ENCODE measurements at places on chromosomes 7 and 10.

DNA sequence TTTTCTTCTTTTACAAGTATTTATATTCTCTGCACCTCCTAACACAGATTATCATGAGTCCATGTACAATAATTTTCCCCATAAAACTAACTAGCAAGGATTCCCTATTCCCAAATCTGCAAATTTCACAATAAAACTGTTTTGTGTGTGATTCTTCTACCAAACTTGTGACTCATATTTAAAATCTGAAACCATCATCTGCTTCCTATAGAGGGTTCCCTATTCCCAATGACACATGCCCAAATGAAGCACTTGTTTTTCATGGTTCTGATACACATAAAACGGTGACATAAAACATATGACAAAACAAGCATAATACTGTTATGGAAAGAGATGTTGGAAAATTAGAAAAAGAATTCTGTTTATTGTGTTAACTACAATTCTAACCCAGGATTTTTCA lies 657.6 kb downstream of the PARD3 start:
- DNase-seq: no peak

GRCh38 chr7:5679048-5679812 lies 102.2 kb downstream of the RNF216 start:
- DNase-seq: no peak

DNA sequence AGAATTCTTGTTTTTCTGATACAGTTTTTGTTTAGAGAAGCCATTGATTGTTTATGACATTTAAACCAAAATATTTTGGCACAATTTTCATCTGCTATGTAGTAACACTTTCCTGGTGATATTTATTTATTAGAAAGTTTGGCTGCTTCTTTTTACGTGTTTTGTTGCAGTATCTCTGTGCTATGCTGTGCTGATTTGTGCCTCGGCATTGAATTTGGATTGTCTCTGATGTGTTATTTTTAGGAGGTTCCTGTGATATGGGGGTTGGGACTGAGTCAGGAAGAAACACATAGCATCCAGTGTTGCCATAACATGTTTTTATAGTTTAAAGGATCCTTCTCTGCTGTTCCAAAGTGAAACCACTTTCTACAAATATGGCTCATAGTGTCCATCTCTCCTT lies 1197.7 kb upstream of the LRRN3 start:
- DNase-seq: no peak

- no peak for DNase-seq
Observed at GRCh38 chr10:87664276-87664701, 4.6 kb downstream of the PAPSS2 start.

GRCh38 chr7:30352169-30352568 lies 67.8 kb downstream of the ZNRF2 start:
- DNase-seq: no peak

DNA sequence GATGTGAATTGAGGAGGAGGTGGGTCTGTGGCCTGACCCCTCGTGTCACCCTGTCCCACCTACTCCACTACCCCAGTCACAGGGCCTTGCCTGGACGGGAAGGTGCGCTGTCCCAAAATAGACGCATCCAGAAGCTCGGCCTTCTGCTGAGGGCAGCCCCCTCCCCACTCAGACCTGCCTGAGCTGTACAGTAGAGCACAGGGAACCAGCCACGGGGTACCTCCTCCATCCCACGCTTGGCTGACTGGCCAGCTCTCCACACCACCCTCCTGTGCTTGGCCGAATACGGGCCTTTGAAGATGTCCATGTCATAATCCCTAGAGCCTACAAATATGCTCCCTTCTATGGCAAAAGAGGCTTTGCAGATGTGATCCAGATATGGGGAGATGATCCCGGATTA lies 88.3 kb downstream of the CHST15 start:
- DNase-seq: no peak

- no peak for DNase-seq
Observed at GRCh38 chr7:107359520-107360316, 110.1 kb upstream of the GPR22 start.

GRCh38 chr10:116272440-116273283 lies at the start of gene GFRA1:
Gene GFRA1 (minus strand): TSS chr10:116273206. CDS start chr10:116272029, 1,177 bp downstream.
- no peak for DNase-seq

DNA sequence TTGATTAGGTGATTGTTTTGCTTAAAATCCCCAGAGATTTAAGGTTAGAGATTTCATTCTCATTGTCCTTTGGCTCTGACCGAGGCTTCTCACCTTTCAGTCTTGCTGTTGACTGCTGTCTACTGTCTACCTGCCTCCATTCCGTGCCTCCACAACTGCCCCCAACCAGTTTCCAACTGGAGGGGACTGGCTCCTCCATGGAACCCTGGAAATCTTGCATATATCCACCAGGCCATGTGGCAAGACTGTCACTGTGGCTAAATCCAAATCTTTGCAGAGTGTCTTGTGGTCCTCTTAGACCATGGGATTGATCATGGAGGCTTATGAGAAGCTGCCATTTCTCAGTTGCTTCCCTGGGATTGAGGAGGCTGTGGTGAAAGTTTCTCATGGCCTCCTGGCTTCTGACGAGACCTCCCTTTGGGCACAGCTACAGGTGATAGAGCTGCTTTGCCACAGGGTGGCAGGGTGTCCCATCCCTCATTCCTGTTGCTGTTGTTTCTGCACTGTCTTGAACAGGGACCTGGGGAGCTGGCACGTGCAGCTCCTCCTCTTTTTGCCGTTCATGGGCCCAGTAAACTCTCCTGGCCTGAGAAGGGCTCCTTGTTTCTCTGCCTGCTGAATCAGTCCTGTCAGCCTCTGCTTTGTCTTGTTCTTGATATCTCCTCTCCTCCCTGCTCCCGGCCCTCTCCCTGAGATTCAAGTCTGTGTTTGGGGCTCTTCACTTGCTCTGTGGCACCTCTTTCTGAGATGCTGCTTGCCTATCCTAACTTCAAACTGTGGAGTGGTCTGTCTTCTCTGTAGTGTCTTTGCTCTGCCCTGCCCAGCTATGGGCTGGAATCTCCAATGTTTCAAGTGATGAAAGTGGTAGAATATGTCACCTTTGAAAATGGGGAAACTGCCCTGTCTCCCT lies 63.6 kb upstream of the IGFBP3 start:
- DNase-seq: no peak

DNA sequence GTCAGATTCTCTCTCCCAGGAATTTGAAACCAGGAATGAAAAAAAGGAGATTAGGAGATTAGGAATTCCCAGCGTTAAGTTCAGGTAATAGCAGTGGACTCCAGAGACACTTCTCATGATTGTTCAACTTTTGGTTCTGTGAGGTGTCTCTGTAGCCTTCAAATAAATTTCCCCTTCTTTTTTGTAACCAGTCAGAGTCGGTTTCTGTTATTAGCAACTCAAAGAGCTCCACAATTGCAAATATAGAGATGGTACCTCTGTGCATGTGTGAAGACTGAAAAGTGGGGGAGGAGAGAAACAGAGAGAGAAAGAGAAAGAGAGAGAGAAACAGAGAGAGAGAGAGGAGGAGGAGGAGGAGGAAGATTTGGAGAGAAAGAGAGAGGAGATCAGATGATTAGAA lies 112.8 kb upstream of the STEAP1B start:
- DNase-seq: no peak

DNA sequence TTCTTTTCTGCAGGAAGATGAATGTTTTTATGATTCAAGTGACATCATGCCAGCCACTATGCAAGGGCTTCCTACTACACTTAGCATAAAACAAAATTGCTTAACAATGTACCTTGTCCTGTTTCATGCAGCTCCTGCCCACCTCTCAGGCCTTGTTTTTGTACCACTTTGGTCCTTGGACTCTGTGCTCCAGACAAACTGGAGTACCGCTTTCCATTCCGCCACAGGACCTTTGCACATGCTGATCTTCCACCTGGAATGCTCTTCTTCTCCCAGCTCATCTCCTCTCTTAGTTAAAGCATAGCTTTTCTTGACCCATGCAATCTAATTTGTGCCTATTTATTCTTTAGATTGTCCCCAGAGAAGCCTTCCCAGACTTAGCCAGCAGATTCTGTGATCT lies 77.5 kb upstream of the STK17A start:
- DNase-seq: no peak

GRCh38 chr10:102064868-102065560 lies at the start of gene HPS6:
Gene HPS6 (plus strand): TSS chr10:102065349. CDS start chr10:102065475, 126 bp downstream.
- peak; percentile 66 for DNase-seq

- no peak for DNase-seq
Observed at GRCh38 chr7:48298779-48299178, 127.5 kb downstream of the ABCA13 start.

GRCh38 chr10:20877986-20878983 lies 18.8 kb downstream of the NEBL start:
- no peak for DNase-seq

GRCh38 chr7:95776561-95777185 lies 4.3 kb downstream of the DYNC1I1 start:
- no peak for DNase-seq

- DNase-seq: no peak
Observed at GRCh38 chr7:130887182-130887956, 153.4 kb upstream of the KLF14 start.

GRCh38 chr10:4080225-4080805 lies 295.3 kb upstream of the KLF6 start:
- no peak for DNase-seq

DNA sequence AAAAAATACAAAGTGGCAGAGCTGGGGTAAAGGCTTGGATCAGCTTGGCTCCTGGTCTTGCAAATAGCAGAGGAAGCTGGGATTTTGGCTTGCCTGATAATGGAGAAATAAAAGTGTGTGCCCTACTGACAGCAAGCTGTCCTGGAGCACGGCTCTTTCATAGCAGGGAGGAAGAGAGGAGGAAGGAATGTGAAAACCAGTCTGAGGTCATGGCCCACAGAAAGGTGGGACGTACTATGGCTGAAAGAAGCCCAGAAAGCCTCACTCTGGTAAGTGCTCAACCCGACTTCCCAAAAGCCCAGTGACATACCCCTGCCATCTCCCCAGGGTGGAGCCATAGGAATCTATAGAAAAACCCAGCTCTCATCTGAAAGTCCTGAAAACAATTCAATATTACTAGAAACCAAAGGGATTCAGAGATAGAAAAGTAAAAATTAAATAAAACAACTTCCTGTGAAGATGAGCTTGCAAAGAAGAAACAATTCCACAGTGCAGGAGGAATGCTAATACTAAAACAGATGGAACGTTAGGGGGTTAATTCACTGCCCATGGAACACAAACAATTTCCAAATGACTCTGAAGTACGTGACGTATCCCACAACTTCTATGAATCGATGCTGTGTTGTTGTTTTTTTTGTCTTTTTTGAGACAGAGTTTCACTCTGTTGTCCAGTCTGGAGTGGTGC lies 246.7 kb upstream of the PTN start:
- DNase-seq: no peak

- no peak for DNase-seq
Observed at GRCh38 chr7:114021135-114021534, 102.3 kb upstream of the PPP1R3A start.

GRCh38 chr7:150912427-150912826 lies 60.1 kb downstream of the AOC1 start:
- no peak for DNase-seq

Measured in stimulated activated CD4-positive, alpha-beta T cell treated with anti-CD3 and anti-CD28 coated beads, Interleukin-1b, Interleukin-23, amount 100 ng/mL, for 1 hour (primary cell).